ENCODE measurements at places on chromosomes 7 and 10. TPM values are rescaled to one million over a fixed set of nuclear protein-coding genes. Genes with fewer than 3 reads are reported as not detected.

Gene GLRX3
- total RNA-seq: 188 TPM

Gene C10orf67
- not detected for total RNA-seq

Gene ADRA2A
- not detected for total RNA-seq

Gene FAM221A
- 0.60 TPM for total RNA-seq

Gene EIF5AL1
- total RNA-seq: 1.9 TPM

Gene SPDYE5
- total RNA-seq: not detected

Gene MKI67
- 70.7 TPM for total RNA-seq

Gene MMD2
- total RNA-seq: not detected

Gene ARMC3
- 0.66 TPM for total RNA-seq

Gene ANKRD22
- total RNA-seq: 0.30 TPM

Gene ADAM8
- 3.3 TPM for total RNA-seq

Gene LDB3
- total RNA-seq: 0.06 TPM

Gene SLC18A3
- not detected for total RNA-seq

Gene CLRN3
- not detected for total RNA-seq

Gene STAG3
- total RNA-seq: 0.40 TPM

Gene LIPN
- total RNA-seq: not detected

Gene CLCN1
- not detected for total RNA-seq

Gene ATOH7
- 0.22 TPM for total RNA-seq

Gene UTF1
- not detected for total RNA-seq

Gene EPHA1
- not detected for total RNA-seq

Gene HOXA6
- 1.9 TPM for total RNA-seq

Gene FEZF1
- not detected for total RNA-seq

Gene TAS2R41
- not detected for total RNA-seq

Gene XRCC2
- total RNA-seq: 4.5 TPM

Gene AOAH
- total RNA-seq: not detected

Gene FANK1
- 3.7 TPM for total RNA-seq

Gene EBLN1
- total RNA-seq: not detected

Gene FAM25A
- not detected for total RNA-seq

Gene AUTS2
- total RNA-seq: 4.6 TPM

Gene PRRT4
- 0.36 TPM for total RNA-seq

Gene PRLHR
- not detected for total RNA-seq

Gene TCAF2
- 0.75 TPM for total RNA-seq

Gene BMPER
- total RNA-seq: 5.7 TPM

Gene CALN1
- not detected for total RNA-seq

Gene LBX1
- not detected for total RNA-seq

Gene MKX
- total RNA-seq: not detected

Gene PPP1R9A
- total RNA-seq: 3.3 TPM

Gene FKBP6
- total RNA-seq: not detected

Gene ACHE
- 2.6 TPM for total RNA-seq

Gene PPP1R3C
- total RNA-seq: 21.0 TPM

Gene CELF2
- total RNA-seq: 0.07 TPM

Gene DNAJC12
- total RNA-seq: 60.5 TPM

Gene LSM8
- total RNA-seq: 38.1 TPM

Gene TBXAS1
- 13.3 TPM for total RNA-seq

Measured in A549 treated with ZK216348 at 1 μM for 4 hours (cell line).